ENCODE measurements at places on chromosomes 1 and 21.
A peak's percentile ranks its signal among the peaks of the same experiment; 100 is the strongest.

DNA sequence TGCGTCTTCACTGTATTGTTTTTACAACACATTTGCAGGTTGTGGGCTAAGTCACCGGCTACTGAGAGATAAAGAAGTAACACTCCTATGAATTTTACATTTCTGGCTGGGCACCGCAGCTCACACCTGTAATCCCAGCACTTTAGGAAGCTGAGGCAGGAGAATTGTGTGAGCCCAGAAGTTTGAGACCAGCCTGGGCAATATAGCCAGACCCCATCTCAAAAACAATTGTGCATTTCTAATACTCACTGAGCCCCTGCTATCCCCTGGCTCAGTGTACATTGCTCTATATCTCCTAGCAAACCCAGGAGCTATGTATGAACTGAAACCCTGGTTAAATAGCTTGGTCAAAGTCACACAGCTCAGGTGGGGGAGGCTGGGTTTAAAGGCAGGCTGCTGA, 108.7 kb downstream of the ZNF281 start:
- no peak for DNase-seq

GRCh38 chr1:161736335-161736969, 13.1 kb upstream of the DUSP12 start:
- no peak for DNase-seq

- no peak for DNase-seq
These were observed 30.5 kb upstream of the DISP1 start for GRCh38 chr1:222784371-222784770.

DNA sequence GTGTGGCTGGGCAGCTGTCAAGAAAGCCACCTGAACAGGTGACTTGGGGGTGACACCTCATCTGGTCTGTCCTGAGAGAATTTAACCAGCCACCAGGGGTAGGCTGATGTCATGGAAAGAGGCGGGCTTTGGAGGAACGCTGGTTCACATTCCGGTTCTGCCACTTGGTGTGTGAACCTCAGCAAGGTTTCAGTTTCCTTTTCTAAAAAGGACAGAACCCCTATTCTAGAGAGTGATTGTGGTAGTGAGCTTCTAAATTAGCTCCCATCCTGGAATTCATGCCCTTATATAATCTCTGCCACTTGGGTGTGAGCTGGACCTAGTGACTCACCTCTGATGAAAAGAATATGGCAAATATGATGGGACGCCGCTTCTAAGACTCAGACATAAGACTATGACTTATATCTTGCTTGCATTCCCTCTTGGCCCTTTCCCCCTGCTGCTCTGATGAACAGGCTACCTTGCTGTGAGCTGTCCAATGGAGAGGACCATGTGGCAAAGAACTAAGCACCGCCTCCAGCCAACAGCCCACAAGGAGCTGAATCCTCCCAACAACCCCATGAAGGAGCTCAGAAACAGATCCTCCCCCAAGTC, 332.1 kb downstream of the RRAGC start:
- peak; percentile 1 for DNase-seq

DNA sequence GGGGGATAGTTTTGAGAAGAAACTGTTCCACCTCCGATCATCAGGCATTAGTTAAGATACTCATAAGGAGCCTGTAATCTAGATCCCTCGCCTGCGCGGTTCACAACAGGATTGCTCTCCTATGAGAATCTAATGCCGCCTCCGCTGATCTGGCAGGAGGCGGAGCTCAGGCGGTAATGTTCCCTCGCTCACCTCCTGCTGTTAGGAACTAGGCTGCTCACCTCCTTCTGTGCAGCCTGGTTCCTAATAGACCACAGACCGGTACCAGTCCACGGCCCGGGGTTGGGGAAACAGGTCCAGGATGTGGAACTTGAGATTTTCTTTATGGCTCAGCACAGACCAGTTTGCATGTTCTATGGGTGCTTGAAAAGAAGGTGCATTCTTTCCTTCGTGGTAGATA, 27.2 kb upstream of the FAM3B start:
- no peak for DNase-seq

DNA sequence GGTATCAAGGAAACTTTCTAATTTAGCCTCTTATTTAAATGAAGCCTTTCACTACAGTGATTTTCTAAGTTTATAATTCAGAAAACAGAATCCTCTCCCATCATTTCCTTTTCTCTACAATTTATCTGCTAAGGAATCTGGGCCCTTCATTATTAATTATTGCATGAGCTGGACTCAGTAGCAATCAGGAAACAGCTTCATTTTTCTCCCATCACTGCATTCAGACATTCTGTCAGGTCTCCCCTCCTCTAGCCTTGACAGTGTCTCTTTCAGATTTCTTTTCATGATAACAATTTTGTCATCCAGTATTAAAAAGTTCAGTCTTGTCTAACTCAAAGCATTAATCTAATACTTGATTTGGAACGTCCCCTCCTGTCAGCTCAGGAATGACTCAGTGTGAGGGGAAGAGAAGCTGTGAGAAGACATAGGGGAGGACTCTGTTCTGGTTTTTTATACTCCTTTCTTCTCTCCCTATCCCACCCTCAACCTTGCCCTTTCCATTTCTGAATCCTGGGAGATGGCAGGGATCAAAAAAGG, 28.1 kb downstream of the SLC44A5 start:
- no peak for DNase-seq

DNA sequence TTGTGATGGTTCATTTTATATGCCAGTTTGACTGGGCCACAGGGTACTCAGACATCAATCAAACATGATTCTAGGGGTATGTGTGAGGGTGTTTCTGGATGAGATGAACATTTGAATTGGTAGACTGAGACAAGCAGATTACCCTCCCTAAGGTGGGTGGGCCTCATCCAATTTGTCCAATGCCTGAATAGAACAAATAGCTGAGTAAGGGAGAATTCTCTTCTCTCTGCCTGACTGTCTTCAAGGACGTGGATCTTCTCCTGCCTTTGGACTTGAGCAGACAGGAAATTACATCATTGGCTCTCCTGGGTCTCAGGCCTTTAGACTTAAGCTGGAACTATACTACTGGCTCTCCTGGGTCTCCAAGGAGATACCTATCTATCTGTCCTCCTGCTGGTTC, 64.4 kb downstream of the SUSD4 start:
- DNase-seq: no peak

GRCh38 chr1:184811439-184812111, 56.9 kb upstream of the EDEM3 start:
- no peak for DNase-seq

DNA sequence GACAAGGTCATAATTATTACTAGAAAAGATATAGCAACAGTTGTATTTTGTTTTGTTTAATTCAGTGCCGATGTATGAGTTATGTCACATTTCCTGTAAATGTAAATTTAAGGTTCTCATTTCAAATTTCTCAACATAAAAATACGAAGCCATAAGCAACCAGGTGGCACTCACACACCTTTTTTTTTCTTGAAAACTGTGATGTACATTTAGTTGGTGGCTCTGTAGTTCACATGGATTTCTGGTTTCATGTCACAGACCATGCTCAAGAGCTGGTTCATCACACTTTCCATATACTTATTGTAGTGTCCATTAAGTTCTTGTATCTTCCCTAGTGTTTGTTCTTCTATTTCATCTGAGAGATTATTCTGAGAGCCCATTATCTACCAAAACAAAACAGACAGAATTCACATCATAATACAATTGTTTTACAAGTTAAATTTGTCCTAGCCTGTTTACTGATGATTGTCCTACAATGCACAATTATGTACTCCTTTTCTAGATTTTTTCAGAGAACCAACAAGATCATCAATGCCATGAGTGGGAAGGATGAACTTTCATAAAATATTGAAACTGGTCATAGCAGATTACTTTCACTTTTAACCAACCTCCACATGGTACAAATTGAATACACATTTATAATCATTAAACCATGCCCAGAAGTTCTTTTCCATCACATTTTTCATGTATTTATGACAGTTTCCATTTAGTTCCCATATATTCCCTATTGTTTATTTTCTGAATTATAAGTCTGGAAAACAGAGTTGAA, 17.1 kb downstream of the ATP6V1G3 start:
- no peak for DNase-seq

DNA sequence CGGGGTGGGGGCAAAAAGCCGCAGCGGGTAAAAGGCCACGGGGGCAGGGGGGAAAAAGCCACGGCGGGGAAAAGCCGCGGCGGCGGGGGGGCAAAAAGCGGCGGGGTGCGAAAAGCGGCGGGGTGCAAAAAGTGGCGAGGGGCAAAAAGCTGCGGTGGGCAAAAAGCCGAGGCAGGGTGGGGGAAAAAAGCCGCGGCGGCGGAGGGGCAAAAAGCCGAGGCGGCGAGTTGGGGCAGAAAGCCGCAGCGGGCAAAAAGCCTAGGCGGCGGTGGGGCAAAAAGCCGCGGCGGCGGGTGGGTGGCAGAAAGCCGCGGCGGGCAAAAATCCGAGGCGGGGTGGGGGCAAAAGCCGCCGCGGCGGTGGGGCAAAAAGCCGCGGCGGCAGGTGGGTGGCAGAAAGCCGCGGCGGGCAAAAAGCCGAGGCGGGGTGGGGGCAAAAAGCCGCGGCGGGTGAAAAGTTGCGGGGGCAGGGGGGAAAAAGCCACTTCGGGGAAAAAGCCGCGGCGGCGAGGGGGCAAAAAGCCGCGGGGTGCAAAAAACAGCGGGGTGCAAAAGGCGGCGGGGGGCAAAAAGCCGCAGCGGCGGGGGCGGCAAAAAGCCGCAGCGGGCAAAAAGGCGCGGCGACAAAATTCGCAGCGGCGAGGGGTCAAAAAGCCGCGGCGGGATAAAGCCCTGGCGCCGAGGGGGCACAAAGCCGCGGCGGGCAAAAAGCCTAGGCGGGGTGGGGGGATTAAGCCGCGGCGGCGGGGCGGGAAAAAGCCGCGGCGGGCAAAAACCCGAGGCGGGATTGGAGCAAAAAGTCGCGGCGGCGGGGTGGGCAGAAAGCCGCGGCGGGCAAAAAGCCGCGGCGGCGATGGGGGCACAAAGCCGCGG, 3901.2 kb downstream of the SRGAP2C start:
- DNase-seq: no peak

DNA sequence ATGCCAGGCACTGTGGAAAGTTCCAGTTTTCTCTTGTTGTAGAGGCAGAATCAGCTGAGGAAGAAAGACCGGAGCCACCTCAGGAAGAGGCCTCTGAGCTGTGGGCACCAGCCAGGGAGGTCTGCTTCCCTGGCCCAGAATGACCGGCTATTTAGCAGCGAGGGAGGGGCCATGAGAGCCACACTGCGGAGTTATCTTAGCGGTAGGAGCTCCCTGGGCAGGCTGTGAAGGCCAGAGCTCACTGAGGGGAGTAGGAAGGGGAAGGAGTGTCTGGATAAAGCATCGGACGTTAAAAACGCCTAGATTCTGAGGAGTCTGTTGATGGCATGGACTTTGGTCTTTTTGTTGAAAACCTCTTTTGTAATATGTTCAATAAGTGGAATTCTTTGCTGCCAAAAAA, 36.5 kb downstream of the TSEN15 start:
- no peak for DNase-seq

DNA sequence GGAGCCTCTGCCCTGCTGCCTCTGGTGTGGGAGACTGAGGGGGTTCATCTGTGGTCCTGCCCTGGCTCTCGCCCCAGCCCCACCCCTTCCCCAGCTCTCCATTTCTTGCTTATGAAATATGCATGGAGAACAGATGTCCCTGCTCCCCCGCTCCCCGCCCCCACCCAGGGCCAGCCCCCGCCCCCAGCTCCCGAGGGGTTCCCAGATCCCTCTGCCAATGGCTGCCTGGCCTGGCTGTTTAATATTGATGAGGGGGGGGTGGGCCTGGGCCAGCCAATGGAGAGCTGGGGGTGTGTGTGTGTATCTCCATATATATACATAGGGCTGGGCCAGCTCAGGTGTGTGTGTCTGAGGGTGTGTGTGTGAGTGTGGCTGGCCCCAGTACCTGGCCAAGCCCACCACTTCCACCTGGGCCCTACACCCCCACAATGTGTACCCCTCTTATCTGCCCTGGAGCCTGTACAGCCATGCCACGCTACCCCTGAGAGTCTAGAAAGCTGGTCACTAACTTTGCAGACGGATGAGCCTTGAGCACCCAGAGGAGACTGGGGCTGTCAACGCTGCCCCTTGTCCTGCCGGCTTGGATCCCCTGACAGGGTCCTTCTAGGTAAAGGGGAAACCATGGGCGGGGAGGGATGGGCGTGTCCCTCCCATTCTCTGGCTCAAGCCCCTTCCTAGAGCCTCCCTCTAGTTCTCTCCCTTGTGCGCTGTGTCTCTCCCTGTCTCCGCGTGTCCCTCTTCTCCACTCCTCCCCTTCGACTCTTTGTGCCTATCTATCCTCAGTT, at the start of gene NHLH1:
Gene NHLH1 (plus strand): TSS at position 341 of the 785 bp plus-strand sequence. CDS start 3,661 bp downstream, outside the sequence.
- no peak for DNase-seq

DNA sequence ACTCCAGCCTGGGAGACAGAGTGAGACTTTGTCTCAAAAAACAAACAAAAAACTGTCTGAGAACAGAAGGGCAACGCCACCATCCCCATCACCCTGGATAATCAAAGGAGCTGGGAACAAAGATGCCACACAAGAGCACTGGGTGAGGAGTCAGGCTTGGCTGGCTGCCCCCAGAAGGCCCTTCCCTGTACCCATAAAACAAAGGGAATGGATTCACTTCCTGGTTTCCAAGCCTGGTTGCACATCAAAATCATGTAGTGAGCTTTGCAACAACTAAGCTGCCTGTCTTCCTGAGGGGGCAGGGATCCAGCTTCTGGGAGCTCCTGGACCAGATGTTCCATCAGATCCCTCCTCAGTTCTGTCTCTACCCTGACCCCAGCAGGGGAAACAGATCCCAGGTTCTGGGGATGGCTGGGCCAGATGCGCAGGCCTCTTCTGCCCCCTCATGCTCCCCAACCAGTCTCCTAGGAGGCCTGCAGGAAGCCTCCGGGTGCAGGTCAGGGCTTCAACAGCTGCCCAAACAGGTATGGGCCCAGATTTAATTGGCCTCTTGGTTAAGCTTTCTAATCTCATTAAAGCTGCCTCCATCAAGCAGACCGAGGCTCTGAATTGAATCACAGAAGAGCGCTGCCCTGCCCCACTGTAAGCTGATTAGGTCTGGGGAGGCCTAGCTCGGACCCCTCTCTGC, 97.8 kb downstream of the MRPL37 start:
- no peak for DNase-seq

DNA sequence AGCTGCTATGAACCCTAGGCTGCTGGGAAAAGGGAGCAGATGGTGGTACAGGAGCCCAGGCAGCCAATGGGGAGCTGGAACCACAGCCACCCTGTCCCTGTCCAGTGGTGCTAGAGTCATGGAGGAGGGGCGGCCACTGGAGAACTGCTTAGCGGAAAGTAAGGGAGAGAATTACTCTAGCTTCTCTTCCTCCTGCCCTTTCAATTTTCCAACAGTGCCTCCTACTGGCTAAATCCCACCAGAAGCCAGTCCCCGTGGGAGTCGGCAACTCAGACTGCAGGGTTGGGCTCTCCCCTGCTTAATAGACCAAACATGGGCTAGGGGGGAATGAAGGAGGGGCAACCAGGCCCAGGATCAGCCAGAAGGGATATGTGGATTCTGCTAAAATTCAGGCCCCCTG, 154.5 kb downstream of the ACTL8 start:
- DNase-seq: no peak

Measured in activated CD4-positive, CD25-positive, alpha-beta regulatory T cell treated with anti-CD3 and anti-CD28 coated beads, Interleukin-2, amount 50 U/mL, for 16 hours (primary cell).